T-helper 1 cell (primary cell): ENCODE measurements at places on chromosomes 5 and 9.

- no peak for DNase-seq
Observed at GRCh38 chr5:16518606-16519005, 53.0 kb upstream of the ZNF622 start.

DNA sequence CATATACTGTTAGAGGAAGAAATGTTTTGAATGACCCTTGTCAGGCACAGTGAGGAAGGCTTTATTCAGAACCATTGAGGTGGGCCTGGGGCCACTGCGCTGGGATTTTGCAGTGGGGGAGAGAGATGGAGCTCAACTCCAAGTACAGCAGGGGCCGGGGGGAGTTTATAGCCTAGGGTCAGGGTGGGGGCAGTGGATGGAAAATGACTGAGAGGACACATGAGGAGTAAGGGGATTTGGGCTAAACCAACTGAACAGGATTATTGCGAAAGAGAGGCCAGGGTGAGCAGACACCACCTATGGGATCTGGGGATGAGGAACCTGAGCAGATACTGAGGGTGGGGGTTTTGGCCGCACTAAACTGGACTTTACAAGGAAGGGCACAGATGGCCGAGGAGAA lies 6.3 kb downstream of the CEP72 start:
- DNase-seq = no peak

DNA sequence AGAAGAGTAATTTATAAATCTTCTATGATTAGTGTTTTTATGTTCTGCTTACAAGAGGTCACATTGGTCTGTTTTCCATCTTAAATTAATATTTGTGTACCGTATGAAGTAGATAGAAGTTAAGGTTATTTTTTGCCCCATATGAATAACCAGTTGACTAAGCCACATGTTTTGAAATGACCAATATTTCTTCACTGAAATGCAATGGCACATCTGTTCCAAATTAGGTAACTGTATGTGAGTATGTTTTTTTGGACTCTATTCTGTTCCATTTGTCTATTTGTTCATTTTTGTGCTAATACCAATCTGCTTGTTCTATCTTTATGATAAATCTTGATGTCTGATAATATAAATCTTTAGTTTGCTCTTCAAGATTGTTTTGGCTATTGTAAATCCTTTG lies 17.7 kb downstream of the JAK2 start:
- no peak for DNase-seq

GRCh38 chr5:56471707-56472106 lies 238.6 kb upstream of the ANKRD55 start:
- no peak for DNase-seq

- no peak for DNase-seq
Observed at GRCh38 chr5:54792611-54793404, 192.6 kb downstream of the ESM1 start.

- no peak for DNase-seq
Observed at GRCh38 chr5:132501961-132502931, 11.7 kb upstream of the IRF1 start.

DNA sequence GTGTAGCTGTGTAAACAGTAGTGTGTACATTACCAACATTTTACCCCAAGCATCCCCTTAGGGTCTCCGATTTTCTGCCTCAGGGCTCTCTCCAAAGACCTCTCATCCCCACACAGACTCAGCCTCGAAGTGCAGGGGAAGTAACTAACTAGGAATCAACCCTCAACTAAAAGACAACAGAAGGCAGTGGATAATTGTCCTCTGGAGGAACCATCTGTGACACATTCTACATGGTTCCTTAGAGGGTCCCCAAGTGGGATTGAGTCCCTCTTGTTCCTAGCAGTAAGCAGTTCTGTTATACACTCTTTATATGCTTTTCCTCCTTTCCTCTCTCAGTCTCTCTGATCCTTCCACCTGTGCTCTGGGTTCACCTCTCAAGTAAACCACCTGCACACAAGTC lies 157.2 kb downstream of the SV2C start:
- DNase-seq = no peak

- no peak for DNase-seq
Observed at GRCh38 chr5:178427576-178428197, 162.5 kb downstream of the COL23A1 start.

DNA sequence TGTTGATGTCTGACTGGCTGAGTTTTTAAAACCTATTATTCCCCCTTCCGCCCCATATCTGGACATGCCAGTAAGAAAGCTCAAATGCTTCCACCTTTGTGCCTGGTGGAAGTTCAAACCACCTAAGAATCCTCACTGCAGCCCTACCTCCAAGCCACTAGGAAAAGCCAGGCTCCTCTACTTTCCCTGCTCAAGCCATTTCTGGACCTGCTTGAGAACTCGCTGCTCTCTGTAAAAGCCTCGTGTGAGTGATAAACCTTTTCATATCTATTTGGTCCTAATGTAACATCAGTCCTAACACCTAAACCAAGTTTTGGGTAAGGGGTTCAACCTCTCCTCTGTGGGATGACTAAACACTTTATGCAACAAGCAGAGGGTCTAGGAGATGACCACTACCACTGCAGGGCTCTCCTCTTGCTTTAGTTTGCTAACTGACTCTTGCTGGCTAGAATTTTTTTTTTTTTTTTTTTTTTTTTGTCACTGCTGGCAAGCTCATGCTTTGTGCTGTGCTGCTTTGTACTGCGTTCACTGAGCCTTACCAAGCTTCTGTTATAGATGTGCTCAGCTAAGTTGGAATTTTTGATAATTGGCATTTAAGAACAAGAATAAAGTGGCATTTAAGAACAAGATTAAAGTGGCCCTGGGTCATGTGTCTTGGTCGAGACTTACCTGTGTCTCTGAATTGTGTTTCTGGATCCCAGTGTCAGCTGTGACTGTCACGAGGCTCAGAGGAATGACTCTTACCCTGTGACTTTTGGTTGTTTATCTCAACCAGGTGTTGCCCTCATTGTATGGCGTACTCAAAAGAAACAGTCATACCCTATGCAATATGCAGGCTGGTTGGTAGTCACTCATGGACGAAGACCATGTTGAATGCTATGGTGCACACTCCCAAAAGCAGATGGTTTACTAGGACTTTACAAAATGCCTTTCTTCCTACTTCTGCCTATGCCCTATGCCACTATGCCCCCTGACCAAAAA lies 19.5 kb downstream of the TRIM32 start:
- no peak for DNase-seq

- DNase-seq = no peak
Observed at GRCh38 chr5:146820987-146821386, 57.6 kb downstream of the PPP2R2B start.
